ENCODE measurements at places on chromosomes 16 and 17. TPM values are rescaled to one million over a fixed set of nuclear protein-coding genes. Genes with fewer than 3 reads are reported as not detected.

GRCh38 chr17:43721537-43722268, 36.9 kb downstream of the SOST start:
- peak overlapping the region; percentile 71 for H3K4me3 ChIP-seq
- no peaks in the 10 kb centered on the region for H3K27me3 ChIP-seq
- no peak for DNase-seq
- H3K36me3 ChIP-seq: no peaks in the 10 kb centered on the region
- peaks cover 10% of the 10 kb centered on the region for H3K4me1 ChIP-seq
- no peak overlapping the region for H3K27ac ChIP-seq

DNA sequence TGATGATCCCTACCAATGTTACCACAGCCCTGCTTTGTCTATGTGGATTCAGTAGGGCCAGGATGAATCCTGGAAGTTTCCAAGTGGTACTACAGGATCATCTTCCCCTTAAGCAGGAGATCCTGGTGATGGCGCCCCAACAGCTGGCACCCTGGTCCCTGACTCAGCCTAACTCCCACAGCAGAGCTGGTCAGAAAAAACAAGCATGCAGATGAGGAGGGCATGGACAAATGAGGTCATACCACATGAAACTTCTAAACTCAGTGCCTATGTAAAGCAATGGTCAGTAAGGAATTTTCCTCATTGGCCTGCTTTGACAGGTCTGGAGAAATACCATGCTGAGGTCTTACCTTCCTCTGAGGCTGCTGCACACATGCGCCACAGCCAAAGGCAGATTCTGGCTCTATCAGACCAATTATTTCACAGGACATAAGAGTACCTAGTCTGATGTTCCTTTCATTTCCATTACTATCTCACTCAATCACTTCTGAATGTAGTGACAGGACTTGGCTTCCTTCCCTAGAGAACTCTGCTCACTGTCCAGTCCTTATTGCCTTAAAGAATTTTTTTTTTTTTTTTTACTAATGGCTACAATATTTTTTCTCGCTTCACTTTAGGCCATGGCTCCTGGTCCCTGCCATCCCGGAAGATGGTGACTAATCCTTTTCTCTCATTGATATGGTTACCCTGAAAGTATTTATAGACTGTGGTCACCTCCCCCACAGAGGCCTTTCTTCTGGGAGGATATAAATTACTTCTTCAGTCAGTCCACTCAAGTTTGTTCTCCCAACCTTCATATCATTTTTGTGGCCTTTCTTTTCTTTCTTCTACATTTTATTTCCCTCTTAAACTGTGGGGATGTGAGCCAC, 525.2 kb upstream of the PSMD7 start:
- no peaks in the 10 kb centered on the region for H3K4me1 ChIP-seq
- H3K36me3 ChIP-seq: no peaks in the 10 kb centered on the region
- H3K4me3 ChIP-seq: no peak overlapping the region
- no peak overlapping the region for H3K27ac ChIP-seq
- no peaks in the 10 kb centered on the region for H3K27me3 ChIP-seq

DNA sequence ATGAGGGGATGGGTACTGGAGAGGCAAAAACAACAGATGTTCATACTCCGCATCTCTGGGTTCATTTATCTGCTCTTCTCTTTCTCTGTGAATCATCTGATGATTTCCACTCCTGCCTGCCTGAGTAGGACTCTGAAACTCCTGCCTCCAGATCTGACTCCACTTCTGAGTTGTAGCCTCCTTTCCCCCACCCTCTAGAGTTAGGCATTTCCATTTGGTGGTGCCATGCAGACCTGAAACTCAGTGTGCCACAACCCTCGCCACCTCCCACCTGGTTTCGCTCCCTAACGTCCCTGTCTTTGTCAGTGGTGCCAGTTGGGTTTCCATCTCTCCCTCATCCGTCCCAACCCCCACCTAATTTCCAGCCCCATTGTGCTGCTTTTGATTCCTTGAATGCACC, 126.2 kb downstream of the PRKCB start:
- H3K4me1 ChIP-seq: peaks cover 30% of the 10 kb centered on the region
- H3K4me3 ChIP-seq: no peak overlapping the region
- no peaks in the 10 kb centered on the region for H3K27me3 ChIP-seq
- DNase-seq: no peak

- H3K4me3 ChIP-seq: no peak overlapping the region
- H3K4me1 ChIP-seq: peaks cover 22% of the 10 kb centered on the region
- H3K36me3 ChIP-seq: no peaks in the 10 kb centered on the region
Observed at GRCh38 chr17:48014595-48015111, 22.9 kb downstream of the COPZ2 start.

- H3K36me3 ChIP-seq: no peaks in the 10 kb centered on the region
- no peak for DNase-seq
- no peaks in the 10 kb centered on the region for H3K27me3 ChIP-seq
- no peak overlapping the region for H3K27ac ChIP-seq
- H3K4me1 ChIP-seq: no peaks in the 10 kb centered on the region
Observed at GRCh38 chr17:30594223-30594952, 117.2 kb downstream of the GOSR1 start.

DNA sequence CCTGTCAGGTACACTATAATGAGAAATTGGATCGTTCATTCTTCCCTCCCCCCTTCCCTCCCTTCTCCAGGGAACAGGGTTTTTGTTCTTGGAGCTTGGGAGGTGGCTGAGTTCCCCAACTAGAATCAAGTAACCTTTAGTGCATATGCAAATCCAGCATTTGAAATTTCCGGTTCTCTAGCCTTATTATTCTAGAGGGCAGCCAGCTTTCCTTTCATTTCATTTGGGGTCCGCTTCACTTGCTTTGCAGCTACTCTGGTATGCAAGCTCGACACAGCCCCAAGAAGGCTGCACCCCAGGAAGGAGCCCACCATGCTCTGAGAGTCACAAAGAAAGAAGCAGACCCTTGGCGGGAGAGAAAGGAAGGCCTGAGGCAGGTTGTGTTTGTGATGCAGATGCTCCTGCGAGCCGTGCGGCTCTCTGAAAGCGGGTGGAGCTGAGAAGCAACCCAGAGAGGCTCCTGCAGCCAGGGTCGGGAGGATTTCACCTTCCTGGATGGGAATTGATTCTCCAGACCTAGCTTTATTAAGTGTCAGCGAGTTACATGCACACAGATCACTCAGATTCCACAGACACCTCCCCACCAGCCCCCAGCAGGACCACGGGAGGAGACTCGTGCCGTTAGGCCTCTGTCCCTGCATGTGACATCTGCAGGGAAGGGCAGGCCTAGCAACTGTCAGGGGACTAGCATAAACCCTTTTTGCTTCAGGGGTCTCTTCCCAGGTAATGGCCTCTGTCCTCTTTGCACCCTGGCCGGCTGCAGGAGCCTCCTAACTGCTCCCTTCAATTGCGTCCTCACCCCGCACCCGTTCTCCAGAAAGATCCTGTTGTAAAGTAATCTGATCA, 34.5 kb downstream of the PMM2 start:
- peaks cover 32% of the 10 kb centered on the region for H3K36me3 ChIP-seq
- no peaks in the 10 kb centered on the region for H3K27me3 ChIP-seq

DNA sequence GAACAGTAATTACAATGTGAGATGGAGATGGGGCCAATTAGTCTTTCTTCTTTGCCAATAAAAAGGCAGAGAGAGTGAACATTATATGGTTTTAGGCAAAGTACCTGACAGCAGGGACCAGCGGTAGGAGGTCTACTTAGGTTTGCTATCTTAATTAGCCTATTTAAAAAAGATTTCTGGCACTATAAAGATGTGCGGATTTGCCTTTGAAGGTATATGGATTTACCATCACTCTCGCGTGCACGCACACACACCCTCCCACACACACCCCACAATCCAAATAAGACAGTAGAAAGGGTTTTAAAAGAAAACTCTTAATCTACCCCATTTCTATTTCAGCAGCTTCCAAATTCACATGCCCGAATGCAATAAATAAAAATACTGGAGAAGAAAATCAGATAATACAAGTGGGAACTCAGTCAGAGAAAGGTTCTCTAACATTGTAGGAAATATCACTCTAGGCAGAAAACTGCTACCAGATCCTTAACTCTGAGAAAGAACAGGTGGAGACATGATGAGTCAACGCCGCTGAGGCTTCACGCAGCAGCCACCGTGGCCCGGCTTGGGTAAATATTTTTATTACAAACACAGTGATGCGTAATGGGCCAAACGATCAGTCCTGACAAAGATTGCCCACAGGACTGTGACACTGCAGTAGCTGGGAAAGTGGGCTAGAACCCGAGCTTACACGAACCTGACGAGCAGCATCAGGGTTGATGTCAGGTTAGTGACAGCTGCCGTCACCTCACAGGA, 66.6 kb upstream of the AXIN2 start:
- H3K4me1 ChIP-seq: no peaks in the 10 kb centered on the region
- no peaks in the 10 kb centered on the region for H3K27me3 ChIP-seq

DNA sequence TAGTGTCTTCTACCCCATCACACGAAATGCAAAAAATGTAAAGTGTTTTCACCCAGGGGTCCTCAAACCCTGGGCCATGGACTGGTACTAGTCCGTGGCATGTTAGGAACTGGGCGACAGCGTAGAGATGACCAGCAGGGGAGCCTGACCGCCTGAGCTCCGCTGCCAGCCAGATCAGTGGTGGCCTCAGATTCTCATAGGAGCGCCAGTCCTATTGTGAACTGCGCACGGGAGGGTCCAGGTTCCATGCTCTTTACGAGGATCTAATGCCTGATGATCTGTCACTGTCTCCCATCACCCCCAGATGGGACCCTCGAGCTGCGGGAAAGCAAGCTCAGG, 4.5 kb downstream of the SCARF1 start:
- no peak overlapping the region for H3K4me3 ChIP-seq
- no peaks in the 10 kb centered on the region for H3K27me3 ChIP-seq
- H3K27ac ChIP-seq: no peak overlapping the region
- H3K4me1 ChIP-seq: peaks cover 23% of the 10 kb centered on the region
- DNase-seq: no peak

DNA sequence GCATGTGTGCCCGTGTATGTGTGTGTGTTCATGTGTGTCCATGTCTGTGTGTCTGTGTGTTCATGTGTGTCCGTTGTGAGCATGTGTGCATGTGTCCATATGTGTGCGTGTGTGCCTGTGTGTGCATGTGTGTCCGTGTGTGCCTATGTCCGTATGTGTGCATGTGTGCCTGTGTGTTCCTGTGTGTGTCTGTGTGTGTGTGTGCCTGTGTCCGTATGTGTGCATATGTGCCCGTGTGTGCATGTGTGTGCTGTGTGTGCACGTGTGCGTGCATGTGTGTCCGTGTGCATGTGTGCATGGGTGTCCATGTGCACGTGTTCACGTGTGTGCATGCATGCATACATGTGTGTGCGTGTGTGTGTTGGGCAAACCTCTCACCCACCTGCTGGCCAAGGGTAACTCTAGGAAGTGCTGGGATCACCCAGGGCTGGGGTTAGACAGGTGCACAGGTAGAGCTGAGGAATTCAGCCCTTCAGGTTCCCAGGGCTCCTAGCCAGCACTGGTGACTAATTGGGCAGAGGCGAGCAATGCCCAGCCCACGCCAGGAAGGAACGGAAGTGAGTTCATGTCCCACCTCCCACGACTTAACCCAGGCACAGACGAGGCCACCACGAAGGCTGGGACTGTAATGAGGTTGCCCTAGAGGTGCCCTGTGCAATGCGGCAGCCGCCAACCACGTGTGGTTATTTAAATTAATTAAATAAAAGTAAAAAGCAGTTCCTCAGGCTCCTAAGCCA, 8.2 kb upstream of the CSNK1D start:
- no peak overlapping the region for H3K27ac ChIP-seq
- DNase-seq: peak; percentile 30
- no peak overlapping the region for H3K4me3 ChIP-seq
- H3K4me1 ChIP-seq: no peaks in the 10 kb centered on the region
- H3K36me3 ChIP-seq: no peaks in the 10 kb centered on the region

The TBC1D3B gene
- total RNA-seq: 2.5 TPM

GRCh38 chr17:43998552-43998951, 5.9 kb upstream of the NAGS start:
- no peak for DNase-seq
- no peak overlapping the region for H3K4me3 ChIP-seq
- peaks cover 4% of the 10 kb centered on the region for H3K27me3 ChIP-seq
- H3K4me1 ChIP-seq: no peaks in the 10 kb centered on the region
- H3K27ac ChIP-seq: no peak overlapping the region
- H3K36me3 ChIP-seq: no peaks in the 10 kb centered on the region

- H3K4me1 ChIP-seq: peaks cover 40% of the 10 kb centered on the region
- peaks cover 2% of the 10 kb centered on the region for H3K36me3 ChIP-seq
- no peak overlapping the region for H3K4me3 ChIP-seq
- H3K27me3 ChIP-seq: no peaks in the 10 kb centered on the region
- no peak for DNase-seq
Observed at GRCh38 chr16:30351586-30352419, 3.3 kb downstream of the CD2BP2 start.

DNA sequence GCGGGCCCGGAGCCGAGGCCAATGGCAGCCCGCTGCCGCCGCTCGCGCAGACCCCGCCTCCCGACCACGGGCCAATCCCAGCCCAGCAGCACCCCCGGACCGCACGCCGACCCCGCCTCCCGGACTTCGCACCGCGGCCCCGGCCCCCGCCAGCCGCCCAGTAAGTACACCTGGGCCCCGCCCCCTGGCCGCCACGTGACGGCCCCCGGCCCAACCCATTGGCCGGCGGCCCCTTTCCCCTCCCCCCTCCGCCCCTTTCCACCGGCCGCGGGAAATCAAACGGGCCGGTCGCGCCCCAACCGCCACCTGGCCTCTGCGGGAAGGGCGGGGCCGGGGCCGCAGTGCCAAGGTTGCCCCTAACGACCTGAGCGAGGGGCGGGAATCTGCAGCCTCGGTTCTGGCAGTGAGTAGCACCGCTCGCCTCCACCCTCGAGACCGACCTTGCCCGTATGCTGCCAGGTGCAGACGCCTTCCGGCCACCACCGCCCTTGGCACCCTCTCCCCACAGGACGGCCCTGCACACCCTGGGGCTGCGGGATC, at the start of gene YBX2:
Gene YBX2, minus strand, starts transcription at position 26 of the 540 bp plus-strand sequence. CDS start 139 bp downstream, outside the sequence.
- peak within 1 kb of the TSS; percentile 22 for H3K4me3 ChIP-seq
- H3K27me3 ChIP-seq: peaks cover 5% of the 10 kb centered on the region
- peaks cover 3% of the 10 kb centered on the region for H3K4me1 ChIP-seq
- no peak for DNase-seq
- H3K36me3 ChIP-seq: no peaks in the 10 kb centered on the region
- H3K27ac ChIP-seq: no peak within 1 kb of the TSS

DNA sequence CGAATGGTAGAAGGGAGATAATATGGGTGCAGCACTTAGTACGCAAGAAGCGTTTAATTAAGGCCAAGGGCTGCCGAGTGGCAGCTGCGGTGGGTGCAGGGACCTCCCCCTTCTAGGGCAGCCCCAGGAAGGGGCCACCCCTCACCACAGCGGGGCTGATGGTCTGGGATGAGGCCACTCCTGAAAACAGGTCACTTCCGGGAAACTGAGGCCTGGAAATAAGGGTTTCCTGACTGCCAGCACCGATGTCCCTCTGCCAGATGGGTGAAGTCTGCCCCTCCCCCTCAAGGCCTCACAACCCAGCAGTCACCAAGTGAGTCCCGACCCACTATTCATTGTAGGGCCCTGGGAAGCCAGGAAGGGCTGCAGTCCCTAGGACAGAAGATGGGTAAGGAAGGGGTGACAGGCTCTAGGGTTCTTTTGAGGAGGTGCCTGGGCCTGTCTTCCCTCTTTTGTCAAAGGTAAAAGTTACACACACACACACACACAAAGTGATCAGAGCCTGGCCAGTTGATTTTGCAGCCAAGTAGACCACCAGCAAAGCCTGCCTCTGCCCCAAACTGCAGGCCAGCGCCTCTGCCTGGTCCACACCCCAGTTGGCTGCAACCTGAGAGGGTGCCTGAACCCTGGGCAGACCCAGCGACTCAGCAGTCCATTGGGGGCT, 12.5 kb downstream of the SREBF1 start:
- H3K36me3 ChIP-seq: no peaks in the 10 kb centered on the region
- peak overlapping the region; percentile 82 for H3K27ac ChIP-seq
- H3K27me3 ChIP-seq: no peaks in the 10 kb centered on the region

The TMEM256 gene
- 100 TPM for total RNA-seq

All from GM12878 (cell line).